ENCODE measurements at places on chromosomes 6 and 20. TPM values are rescaled to one million over a fixed set of nuclear protein-coding genes. Genes with fewer than 3 reads are reported as not detected.

DNA sequence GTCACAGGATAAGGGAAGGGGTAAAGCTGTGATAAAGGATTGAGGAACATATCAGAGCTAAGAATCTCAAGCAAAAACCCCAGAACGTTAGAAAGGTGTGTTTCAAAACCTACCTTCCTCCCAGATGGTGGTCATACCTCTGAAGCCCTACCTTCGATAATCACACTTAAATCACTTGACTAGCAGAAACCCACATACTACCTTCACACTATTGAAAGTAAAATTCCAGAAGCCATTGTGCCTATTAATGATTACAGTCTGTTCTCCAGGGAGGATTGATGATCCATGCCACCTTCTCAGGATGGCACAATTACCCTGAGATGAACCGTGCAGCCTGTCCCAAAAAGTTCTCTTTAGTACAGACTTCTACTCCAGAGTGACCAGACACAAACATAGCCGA, 72.3 kb upstream of the SOX4 start:
- no peak overlapping the region for H3K4me3 ChIP-seq
- H3K27me3 ChIP-seq = peaks cover 26% of the 10 kb centered on the region
- no peaks in the 10 kb centered on the region for H3K4me1 ChIP-seq
- H3K36me3 ChIP-seq = no peaks in the 10 kb centered on the region

GRCh38 chr6:34295721-34296120, 46.9 kb upstream of the SMIM29 start:
- H3K4me3 ChIP-seq = no peak overlapping the region
- DNase-seq = no peak
- H3K36me3 ChIP-seq = peaks cover 56% of the 10 kb centered on the region
- no peaks in the 10 kb centered on the region for H3K27me3 ChIP-seq
- H3K27ac ChIP-seq = peak overlapping the region; percentile 53
- no peaks in the 10 kb centered on the region for H3K4me1 ChIP-seq

- H3K4me1 ChIP-seq = no peaks in the 10 kb centered on the region
- H3K4me3 ChIP-seq = no peak overlapping the region
- no peaks in the 10 kb centered on the region for H3K36me3 ChIP-seq
- H3K27ac ChIP-seq = no peak overlapping the region
- no peak for DNase-seq
- no peaks in the 10 kb centered on the region for H3K27me3 ChIP-seq
These were observed 133.2 kb upstream of the SYNCRIP start for GRCh38 chr6:85775883-85776282.

DNA sequence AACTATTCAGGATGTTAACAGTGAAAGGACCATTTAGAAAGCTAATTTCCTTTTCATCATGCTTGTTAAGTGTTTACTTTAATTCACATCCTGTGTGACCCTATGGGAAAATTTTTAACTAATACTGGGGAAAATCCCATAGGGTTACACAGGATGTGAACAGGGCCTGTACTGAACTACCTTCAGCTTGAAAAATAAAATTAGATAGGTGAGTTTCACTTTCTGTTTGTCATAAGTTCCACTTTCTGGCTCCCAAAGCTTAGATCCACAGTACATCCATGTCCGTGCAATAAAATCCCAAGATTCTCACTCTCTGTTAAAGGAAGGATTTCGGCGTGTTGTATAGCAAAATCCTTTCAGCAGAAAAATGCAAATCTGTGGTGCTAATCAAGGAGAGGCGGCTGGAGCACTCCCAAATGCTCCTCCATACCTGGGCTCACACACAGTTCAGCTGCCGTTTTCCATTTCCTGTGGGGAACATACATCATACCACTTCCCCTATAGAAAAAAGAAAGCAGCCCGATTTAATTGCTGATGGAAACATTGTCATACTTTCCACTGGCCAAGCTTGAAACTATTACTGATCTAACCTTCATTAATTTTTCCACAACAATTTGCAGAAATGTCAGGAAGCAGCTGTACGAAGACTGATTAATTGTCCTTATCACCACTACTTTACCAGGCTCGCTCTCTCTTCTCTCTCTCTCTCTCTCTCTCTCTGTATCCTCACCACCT, 125.2 kb downstream of the HIVEP2 start:
- no peaks in the 10 kb centered on the region for H3K27me3 ChIP-seq
- no peaks in the 10 kb centered on the region for H3K4me1 ChIP-seq
- H3K27ac ChIP-seq = no peak overlapping the region
- DNase-seq = no peak

The PRPH2 gene
- 0.09 TPM for total RNA-seq

The GPX5 gene
- total RNA-seq = not detected

The CCN6 gene
- 0.47 TPM for total RNA-seq
